ENCODE measurements at places on chromosomes 1 and 21. TPM values are rescaled to one million over a fixed set of nuclear protein-coding genes. Genes with fewer than 3 reads are reported as not detected.

OR6K3 gene
- total RNA-seq: not detected

ZBTB18 gene
- total RNA-seq: 4.2 TPM

PTAFR gene
- 0.11 TPM for total RNA-seq

MROH9 gene
- total RNA-seq: not detected

SPATA45 gene
- not detected for total RNA-seq

RNU1-1 gene
- total RNA-seq: not detected

PALMD gene
- total RNA-seq: 0.23 TPM

MEX3A gene
- 1.7 TPM for total RNA-seq

CFHR4 gene
- not detected for total RNA-seq

TMCC2 gene
- total RNA-seq: 1.4 TPM

MYOG gene
- not detected for total RNA-seq

AKR7A3 gene
- 0.15 TPM for total RNA-seq

AVPR1B gene
- total RNA-seq: not detected

ATG4C gene
- 3.9 TPM for total RNA-seq

SLC1A7 gene
- total RNA-seq: not detected

CELSR2 gene
- 4.7 TPM for total RNA-seq

TACSTD2 gene
- total RNA-seq: not detected

ASCL5 gene
- total RNA-seq: 0.16 TPM

EVA1C gene
- 55.6 TPM for total RNA-seq
